ENCODE measurements at places on chromosomes 11 and 22.

GRCh38 chr11:70866834-70867233 is 385.5 kb downstream of the SHANK2 start:
- DNase-seq: no peak

DNA sequence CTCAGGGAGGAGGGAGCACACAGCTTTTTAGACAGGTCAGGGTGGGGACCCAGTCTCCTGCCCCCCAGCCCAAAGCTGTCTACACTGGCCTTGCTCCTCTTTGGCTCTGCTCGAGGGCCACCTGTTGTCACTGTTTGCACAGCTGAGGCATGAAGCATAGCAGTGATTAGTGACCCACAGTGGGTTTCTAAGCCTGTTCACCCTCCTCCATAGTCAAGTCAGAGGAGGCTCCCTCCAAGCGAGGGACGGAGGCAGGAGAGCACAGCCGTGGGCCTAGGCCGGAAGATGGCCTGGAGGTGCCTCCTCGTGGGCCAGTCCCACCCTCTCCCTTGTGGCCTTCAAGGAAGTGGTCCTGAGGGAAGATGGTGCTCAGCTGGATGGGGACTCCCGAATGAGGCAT is 241.1 kb downstream of the GRIK4 start:
- no peak for DNase-seq

DNA sequence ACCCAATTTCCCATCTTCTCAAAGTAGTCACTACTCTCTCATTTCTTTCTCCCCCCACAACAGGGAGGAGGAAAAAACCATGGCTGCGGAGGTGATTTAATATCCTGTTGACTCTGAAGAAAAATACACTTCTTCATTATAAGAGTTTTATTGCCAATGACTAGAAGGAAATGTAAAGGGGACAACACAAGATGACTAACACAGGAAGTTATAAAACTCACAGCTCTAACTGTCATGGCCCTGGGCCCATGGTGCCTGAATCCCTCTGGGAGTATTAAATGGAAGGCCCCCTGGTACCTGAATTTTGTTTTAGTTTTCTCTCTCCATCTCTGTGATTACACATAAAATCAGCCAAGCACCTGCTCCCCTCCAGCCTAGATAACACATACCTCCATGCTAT is 352.8 kb upstream of the FAT3 start:
- no peak for DNase-seq

GRCh38 chr22:46568102-46568809 is 30.8 kb upstream of the CELSR1 start:
- no peak for DNase-seq

DNA sequence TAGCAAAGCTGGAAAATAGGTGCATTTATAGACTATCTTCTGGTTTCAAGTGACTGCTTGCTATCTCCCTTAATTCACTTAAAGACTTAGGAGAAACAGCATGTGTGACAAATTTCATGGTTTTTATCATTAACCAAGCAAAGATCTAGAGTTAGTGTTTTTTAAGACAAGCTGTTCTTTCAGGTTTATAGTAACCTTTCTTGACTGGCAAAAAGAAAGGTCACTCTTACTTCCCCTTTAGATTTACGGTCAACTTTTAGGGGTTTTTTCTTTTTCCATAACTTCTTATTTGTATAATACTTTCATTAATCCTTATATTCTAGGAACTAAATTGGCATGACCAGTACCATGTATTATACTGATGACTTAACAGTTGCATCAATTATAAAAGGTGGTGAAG is 46.6 kb downstream of the KDM2A start:
- no peak for DNase-seq
